ENCODE measurements at places on chromosomes 13 and 19. TPM values are rescaled to one million over a fixed set of nuclear protein-coding genes. Genes with fewer than 3 reads are reported as not detected.

- no peak for DNase-seq
Measured at GRCh38 chr13:69069554-69070133, 1038.0 kb upstream of the ATXN8OS start.

- peak; percentile 84 for DNase-seq
Measured at GRCh38 chr13:98466634-98467236, 110.2 kb downstream of the STK24 start.

Gene NR2F6
- 209 TPM for total RNA-seq

DNA sequence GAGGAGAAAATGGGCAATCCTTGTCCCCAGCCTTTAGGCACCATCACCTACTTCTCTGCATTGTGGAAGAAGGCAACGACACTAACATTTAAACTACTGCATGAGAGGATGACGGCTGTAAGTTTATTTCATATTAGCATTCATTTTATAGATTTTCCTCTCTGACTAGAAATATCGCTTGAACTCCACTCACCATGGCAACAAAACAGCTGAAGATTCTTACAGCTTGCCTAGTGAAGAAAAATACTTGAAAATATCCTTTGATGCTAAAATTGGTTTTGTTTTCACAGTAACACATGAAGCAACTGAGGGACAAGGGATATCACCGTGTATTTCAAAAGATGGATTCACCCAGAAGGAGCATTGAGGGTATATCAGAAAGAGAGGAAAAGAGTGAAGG, 284.3 kb downstream of the LIG4 start:
- DNase-seq: no peak

- no peak for DNase-seq
Measured at GRCh38 chr19:32828643-32829344, 40.8 kb downstream of the SLC7A9 start.

DNA sequence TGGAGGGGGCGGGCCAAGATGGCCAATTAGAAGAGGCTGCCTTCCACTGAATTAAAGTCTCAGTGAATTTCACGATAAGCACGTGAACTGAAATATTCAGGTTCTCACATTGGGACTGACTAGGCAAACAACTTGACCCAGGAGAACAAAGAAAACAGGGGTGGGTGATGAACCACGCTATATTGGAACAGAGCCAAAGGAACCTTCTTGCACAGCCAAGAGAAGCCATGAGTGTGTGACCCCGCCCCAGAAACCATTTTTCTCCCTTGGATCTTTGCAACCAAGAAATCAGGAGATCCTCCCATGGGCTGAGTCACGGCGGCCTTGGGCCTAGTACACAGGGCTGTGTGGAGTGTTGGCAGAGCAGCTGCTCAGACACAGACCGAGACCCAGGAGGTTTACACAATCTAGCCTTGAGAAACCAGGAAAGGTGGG, 36.8 kb downstream of the ERICH4 start:
- DNase-seq: no peak

DNA sequence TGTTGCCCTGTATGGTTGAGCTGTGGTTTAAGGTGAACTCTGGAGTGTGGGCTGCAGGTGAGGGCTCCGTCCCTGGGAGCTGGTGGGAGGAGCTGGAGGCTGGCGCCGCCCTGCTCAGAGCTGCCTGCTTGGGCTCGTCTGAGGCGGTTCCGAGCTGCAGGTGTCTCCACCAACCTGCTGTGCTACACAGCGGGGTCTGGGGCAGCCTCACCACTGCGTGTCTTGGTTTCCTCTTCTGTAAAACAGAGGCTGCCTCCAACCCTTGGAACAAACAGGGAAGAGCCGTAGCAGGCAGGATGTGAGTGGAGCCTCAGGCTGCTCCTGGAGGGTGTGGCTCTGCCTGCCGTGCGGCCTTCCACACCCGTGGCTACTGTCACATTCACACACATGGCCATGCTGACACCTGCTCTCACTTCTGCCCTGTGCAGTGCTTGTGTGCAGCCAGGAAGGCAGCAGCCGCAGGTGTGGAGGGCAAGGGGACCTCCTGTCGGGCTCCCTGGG, 21.4 kb downstream of the NAXD start:
- DNase-seq: no peak

GRCh38 chr13:37486171-37486681, 112.3 kb downstream of the POSTN start:
- DNase-seq: no peak

Gene ZNF446
- 5.9 TPM for total RNA-seq

DNA sequence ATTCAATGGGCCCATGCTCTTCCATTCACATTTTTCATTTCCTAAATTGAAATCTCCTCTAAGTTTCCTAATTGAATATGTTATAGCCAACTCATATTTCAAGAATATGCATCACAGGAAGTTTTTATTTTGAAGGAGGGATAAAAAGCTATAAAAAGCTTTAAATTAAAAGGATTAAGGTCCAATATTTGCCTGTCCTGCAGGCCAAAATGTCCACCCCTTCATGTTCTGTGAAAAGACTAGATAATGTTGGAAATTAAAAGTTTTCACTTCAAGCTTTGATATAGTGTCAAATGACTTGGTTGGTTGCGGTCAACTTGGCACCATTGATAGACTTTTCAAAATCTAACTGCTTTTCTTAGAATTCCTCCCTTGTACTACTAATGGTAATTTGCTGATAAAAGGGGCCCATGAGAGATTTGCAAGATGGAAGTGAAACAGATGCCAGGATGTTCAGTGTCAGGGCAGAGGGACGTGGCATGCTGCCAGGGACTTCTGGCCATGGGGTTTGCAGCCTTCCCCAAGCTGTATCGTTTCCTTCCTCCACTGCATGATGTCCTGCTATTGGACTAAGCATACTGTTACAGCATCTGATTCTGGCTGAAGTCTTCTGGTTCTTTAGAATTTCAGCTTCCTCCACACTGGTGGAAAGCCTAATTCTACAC, 547.3 kb upstream of the MIR17HG start:
- no peak for DNase-seq

- DNase-seq: no peak
Measured at GRCh38 chr13:95325485-95325884, 24.2 kb upstream of the ABCC4 start.

Gene VSTM1
- not detected for total RNA-seq

Gene PLEKHA4
- 12.3 TPM for total RNA-seq

GRCh38 chr13:91381371-91381770, 17.1 kb upstream of the GPC5 start:
- no peak for DNase-seq

- DNase-seq: peak; percentile 70
Measured at GRCh38 chr19:48913114-48913889, 13.2 kb downstream of the NUCB1 start.

- DNase-seq: no peak
Measured at GRCh38 chr19:38162094-38162493, 61.9 kb downstream of the DPF1 start.

DNA sequence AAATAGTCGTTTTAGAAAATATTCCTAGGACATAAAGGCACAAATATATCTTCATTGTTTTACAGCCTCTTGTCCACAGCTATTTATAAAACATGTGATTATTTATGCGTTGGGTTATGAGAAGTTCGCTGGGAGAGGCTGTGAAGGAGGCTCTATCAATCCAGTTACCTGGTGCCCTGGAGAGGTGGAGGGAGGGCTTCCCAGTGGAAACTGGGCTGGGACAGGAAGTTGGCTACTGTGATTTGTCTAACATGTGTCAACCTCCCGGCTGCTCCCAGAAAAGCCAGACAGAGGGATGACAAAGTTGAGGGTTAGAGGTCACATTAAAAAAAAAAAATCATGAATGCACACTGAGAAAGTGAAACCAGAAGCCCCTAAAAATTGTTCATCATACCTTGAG, 346.5 kb downstream of the ZNF536 start:
- no peak for DNase-seq

- DNase-seq: no peak
Measured at GRCh38 chr13:23918208-23918607, 20.9 kb upstream of the C1QTNF9B start.

- no peak for DNase-seq
Measured at GRCh38 chr13:85099245-85099644, 700.0 kb downstream of the SLITRK6 start.

DNA sequence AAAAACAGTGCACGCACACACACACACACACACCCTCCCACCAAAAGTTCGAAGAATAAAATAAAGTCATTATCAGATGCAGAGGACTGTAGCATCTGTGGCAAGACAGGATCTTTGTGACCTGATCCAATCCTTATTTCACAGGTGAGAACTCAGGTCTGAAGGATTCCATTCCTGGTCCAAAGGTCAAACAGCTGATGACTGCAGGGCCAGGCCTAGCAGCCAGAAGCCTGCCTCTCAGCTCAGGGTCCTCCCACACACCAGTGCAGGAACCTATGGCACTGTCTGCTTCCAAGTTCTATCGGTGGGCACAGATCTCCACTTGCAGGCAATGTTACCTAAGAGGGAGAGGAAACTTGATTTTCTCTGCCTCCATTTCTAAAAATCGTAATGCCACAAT, 57.5 kb downstream of the SERP2 start:
- no peak for DNase-seq

Gene KLF5
- 0.66 TPM for total RNA-seq

Gene TGFB1
- total RNA-seq: 7.9 TPM

Gene FCHO1
- 42.3 TPM for total RNA-seq

- DNase-seq: peak; percentile 63
Measured at GRCh38 chr19:33301144-33301899, 1.0 kb downstream of the CEBPA start.

Gene ZNF93
- total RNA-seq: 123 TPM

DNA sequence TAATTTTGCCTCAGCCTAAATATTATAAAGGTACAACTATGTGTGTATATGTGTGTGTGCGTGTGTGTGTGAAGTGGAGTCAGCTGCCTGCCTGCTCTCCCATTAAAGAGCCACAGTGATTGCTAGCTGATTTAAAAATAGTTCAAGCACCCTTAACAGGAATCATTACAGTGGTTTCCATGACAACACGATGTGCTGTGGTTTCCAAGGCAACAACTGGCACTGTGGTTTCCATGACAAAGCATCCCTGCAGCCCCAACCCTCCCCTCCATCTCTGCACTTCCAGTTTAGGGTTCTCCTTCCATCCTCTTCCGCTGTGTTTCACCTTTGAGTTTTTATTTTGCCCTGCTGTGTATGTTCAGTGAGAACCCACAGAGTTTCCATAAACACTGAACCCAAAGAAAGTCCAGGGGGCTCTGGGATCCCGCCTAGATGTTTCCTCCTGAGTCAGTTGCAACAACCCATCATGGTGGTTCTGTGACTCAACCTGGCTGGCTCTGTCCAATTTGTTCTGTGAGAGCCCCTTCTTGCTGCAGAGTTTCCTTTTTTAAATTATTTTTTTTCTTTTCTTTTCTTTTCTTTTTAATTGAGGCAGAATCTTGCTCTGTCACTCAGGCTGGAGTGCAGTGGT, 7.1 kb upstream of the PNMA8A start:
- DNase-seq: peak; percentile 97

DNA sequence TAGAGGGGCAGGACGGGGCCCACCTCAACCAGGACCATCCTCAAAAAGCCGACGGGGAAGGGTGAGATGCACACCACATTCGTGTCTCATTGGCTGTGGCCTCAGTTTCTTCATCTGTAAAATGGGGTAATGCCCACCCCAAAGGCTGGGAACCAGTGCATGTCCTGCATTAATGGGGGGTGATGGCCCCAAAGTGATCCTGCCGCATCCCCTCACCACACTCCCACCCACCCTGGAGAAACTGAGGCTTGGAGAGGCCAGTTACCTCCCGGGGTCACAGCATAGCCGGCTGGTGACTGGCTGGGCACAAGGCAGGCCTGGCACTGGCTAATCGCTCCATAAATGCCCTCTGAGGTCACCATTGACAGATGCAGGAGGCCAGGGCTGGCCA, 640 bp upstream of the MIDN start:
- no peak for DNase-seq

Gene ZNF665
- 5.4 TPM for total RNA-seq

- DNase-seq: no peak
Measured at GRCh38 chr19:35205733-35206323, 22.7 kb downstream of the FAM187B start.

- DNase-seq: no peak
Measured at GRCh38 chr13:29106651-29107050, 286.5 kb downstream of the MTUS2 start.

Gene SIGLEC10
- not detected for total RNA-seq

Gene POLR1D
- 177 TPM for total RNA-seq

Gene CSNK1A1L
- total RNA-seq: not detected

GRCh38 chr19:30046522-30046921, 104.5 kb downstream of the URI1 start:
- peak; percentile 61 for DNase-seq

DNA sequence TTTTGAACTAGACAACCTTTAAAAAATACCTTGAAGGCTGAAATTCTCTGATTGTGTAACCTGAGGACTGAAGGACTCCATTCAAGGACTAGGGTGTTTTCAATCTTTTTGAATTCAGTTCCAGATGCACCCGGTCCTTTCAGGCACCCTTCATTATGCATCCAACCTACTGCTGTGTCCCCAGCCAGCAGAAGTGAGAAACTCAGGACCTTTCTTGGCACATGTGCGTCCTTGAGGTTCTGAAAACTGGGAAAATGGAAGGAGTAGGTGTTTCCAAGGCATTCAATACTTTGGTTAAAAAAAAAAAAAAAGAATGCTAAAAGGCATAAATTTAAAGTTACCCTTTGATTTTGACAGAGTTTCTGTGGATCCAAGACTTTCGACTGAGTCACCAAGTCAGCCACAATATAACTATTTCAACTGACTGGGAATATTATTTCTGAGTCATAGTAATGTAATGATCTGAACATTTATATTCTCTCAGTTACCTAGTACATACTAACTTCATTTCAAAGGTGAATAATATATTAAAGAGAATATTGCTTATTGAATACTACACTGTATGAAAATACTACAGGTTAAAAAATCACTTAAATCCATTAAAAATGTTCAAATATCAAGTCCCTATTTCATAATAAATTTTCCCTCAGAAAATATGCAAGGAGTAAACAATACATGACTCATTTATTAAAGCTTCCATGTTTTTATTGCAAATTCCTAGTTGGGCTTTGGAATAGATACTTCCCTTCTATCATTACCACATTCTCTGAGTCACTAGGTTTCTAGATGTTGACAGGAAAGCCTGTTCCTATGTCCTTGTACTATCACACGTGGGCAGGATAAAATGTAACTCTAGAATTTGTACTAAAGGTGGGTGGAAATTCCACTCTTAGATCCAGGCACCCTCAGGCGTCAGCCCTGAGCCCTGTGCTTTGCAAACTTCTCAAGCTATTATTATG, 2.4 kb upstream of the ITGBL1 start:
- DNase-seq: no peak

Measured in GM23338 (cell line).